ENCODE measurements at places on chromosomes 1 and 21.

- DNase-seq: no peak
Measured at GRCh38 chr1:244273845-244274619, 177.7 kb downstream of the ADSS2 start.

DNA sequence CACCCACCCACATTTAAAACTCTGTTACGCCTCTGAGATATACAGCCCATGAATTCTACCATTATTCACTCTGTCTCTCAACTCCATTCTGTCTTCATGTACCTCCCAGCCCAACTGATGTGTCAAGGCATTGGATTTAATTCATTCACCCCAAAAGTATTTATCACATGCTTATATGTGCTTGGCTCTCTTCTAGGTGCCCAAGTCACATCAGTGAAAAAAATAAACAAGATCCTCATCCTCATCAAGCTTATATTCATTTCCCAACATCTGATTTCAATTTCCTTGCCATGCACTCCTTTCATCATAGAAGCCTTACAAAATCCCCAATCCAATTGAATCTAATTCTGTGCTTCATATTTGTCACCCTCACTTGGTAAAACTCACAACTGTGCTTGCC, 967.6 kb downstream of the LTN1 start:
- DNase-seq: no peak

DNA sequence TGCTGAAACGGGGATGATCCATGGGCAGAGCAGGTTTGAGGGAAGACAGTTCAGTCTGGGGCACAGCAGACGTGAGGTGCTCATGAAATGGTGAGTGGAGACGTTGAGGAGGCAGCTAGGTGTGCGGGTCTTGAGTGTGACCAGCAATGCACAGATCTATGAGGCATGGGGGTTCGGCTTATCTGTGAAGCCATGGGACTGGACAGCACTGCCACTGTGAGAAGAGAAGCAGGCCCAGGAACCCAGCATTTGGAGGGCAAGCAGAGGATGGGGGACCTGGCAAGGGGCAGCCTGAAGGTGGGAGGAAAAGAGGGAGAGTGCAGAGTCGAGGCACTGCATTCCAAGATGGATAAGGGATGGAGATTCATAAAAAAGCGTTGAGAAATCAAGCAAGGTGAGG, 8.0 kb downstream of the CSF1 start:
- no peak for DNase-seq

DNA sequence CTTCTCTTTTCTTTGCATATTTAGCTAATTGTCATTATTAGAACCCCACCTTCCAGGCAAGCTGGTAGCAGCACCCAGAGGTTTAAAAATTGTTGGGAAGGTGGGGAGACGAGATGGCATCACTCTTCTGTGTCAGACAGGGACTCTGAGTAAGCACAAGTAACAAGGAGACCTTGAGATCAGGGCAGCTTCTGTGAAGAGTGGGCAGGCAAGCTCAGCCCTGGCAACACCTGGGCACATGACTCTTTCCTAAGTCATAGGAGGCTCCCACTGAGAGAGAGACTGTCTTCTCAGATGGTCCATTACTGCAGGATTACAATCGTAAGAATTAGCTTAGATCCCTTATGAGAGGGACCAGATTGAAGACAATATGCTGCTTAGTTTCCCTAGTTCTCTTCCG, 183.5 kb downstream of the BRINP2 start:
- DNase-seq: no peak

- no peak for DNase-seq
Measured at GRCh38 chr1:211092955-211093354, 41.0 kb downstream of the KCNH1 start.

DNA sequence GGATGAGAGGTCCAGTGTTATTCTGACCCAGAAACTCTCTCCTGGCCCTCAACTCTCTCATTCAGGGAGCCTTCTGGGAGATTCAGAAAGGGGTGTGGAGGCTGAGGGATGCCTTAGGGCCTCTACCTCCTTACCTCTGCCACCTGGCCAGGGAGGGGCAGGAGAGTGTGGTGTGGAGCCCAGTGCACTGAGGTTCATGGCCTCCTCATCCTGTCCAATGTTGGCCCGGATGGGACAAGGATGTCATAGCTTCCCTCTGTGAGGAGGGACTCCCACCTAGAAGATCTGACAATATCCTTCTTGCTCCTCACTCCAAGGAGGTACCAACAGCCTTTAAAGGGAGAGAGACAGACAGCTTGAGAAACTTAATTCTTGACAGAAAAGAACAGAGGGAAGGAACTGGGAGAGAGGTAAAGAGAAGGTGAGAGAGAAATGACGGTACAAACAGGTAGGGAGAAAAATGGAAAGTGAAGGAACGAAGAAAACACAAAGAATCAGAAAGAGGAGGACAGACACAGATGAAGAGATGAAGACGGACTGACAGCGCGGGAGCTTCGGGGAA, 779 bp downstream of the BEND5 start:
- DNase-seq: no peak

- DNase-seq: no peak
Measured at GRCh38 chr1:204769997-204770396, 84.5 kb upstream of the LRRN2 start.

DNA sequence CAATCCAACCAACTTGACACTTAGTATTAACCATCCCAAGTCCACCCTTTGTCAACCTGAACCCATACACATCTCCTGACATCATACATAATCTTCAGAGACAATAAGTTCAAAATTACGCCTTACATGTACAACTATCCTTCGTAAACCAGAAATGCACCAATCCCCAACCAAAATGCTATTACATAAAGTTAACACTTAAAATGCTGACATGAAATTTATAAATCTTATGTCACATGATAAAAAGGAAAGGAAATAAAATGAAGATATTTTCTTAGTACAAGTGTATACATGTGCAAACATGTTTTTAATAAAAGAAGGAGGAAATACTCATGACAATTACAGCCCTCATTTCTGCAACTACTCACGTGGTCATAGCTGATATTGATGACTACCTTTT, 95.0 kb downstream of the FCRL5 start:
- no peak for DNase-seq

GRCh38 chr1:67791261-67791660, 42.0 kb downstream of the GNG12 start:
- no peak for DNase-seq

GRCh38 chr21:25081096-25081495, 526.2 kb downstream of the MRPL39 start:
- DNase-seq: no peak

DNA sequence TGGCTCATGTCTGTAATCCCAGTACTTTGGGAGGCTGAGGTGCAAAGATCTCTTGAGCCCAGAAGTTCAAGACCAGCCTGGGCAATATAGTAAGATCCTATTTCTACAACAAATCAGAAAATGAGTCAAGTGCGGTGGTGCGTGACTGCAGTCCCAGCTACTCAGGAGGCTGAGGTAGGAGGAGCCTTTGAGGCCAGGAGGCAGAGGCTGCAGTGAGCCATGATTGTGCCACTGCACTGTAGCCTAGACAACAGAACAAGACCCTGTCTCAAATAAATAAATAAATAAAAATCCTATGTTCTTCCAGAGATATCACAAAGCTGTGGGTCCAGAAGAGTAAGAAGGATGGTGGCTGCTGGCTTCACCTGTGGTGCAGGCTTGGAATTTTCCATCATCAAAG, 22.1 kb downstream of the CDA start:
- DNase-seq: no peak

DNA sequence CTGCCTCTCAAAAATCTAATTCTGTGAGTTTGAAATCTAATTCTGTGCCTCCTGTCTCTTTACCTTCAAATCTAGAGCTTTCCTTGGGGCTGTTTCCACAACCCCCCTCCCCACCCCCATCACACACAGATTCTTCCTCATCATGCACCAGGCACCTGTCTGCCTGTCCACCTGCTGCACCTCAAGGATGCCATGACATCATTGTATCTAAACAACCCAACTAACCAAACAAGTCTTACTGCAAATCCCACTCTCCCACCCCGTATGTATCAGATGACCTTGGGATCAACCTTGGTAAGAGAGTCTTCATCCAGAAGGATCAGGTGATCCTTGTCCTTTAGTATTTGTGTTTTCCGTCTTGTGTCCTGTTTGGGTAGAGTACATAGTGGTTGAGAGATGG, 102.7 kb upstream of the SIM2 start:
- DNase-seq: no peak

GRCh38 chr1:71047635-71048607, at the start of gene PTGER3:
PTGER3 (minus strand) TSS chr1:71047816; CDS start chr1:71047577, 239 bp downstream.
- DNase-seq: no peak

DNA sequence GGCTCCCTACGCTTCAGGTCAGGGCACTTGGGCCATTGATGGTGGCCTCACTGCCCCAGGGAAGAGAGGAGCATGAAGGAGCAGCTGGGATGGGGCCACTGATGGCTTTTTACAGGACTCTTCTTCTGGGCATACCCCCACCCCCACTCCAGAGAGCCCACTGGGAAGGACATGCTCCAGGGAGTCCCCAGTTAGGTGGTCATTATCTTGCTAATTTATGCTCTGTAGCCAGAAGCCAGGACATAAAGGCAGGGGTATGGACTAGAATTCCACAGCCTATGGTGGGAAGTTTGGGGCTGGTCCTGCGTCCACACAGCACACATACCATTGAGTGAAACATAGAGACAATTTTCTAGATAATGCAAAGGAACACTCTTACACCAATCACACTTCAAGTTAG, 8.8 kb upstream of the GRIK3 start:
- DNase-seq: no peak

DNA sequence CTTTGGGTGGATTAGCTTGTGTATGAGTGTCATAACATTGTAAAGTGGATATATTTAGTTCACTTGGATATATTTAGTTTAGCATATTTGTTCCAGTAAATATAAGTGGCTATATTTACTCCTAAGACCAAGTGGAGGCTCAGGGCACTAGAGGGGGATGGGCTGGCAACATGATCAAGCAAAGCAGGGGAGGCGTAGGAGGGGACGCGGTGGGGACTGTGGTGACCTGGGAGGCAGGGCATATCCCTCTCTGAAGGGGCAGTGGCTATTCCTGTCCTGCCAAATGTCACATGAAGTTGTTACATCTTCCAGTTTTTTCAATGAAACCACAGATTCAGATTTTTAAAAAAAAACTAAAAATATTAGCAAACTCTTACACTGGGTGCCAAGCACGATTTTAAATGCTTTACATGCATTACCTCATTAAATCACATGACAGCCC, 51.9 kb upstream of the EDN2 start:
- DNase-seq: no peak

DNA sequence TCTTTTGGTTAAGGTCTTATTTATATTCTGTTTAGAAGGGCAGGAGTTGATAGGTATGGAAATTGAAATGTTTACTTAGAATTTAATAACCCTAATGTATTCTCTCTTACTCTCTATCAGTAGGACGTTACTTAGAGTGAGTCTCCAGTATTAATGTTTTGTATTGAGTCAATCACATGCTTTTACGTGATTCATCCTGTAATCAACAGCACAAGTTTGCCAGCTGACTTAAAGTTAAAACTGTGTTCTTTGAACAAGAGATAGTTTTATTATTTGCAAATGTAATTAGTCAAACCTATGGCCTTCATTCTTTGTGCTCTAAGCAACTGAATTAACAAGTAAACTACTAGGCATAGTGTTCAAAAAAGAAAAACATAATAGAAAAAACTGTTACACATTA, 57.3 kb downstream of the PKN2 start:
- DNase-seq: no peak

DNA sequence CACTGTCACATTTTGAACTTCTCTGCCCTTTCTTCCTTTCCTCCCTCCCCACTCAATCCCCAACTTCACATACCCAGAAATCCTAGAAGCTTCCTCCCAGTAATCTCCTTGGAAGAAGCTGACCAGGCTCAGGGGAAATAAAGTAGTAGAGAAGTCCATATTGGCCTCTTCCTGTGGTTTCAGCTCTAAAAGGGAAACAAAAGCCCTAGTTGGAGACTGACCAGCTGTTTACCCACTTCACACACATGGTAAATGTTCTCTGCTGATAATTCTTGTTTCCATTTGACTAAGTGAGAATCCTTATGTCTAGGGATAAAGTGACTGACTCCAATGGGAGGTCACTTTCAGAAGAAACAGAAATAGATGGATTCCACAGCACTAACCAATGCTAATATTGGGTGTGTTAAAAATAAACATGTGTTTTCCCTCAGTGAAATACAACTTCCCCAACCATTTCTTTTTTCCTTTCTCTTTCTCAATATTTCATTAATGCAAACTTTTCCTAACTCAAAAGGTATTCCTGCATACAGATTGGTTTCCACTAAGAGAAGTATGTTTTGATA, 178.9 kb upstream of the DPT start:
- DNase-seq: no peak

DNA sequence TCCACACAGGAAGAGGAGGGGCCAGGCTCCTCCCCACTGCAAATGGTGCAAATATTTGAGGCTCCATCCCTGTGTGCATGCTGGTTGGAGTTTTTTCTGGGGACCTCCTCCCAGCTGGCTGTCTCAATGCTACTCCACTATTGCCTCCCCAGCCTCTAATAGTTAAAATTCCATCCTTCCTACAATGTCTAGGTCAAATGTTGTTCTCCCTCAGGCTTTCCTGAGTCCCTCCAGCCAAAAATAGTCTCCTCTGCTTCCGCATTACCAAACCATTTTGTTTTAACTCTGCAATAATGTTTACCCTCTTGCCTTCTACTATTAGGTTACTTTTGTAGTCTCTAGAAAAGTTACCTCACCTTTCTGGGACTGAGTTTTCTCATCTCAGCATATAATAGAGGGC, 29.6 kb upstream of the FMO1 start:
- no peak for DNase-seq

GRCh38 chr1:26302733-26303405, 3.6 kb downstream of the UBXN11 start:
- DNase-seq: no peak

GRCh38 chr1:112444269-112444668, 48.3 kb downstream of the CTTNBP2NL start:
- no peak for DNase-seq

DNA sequence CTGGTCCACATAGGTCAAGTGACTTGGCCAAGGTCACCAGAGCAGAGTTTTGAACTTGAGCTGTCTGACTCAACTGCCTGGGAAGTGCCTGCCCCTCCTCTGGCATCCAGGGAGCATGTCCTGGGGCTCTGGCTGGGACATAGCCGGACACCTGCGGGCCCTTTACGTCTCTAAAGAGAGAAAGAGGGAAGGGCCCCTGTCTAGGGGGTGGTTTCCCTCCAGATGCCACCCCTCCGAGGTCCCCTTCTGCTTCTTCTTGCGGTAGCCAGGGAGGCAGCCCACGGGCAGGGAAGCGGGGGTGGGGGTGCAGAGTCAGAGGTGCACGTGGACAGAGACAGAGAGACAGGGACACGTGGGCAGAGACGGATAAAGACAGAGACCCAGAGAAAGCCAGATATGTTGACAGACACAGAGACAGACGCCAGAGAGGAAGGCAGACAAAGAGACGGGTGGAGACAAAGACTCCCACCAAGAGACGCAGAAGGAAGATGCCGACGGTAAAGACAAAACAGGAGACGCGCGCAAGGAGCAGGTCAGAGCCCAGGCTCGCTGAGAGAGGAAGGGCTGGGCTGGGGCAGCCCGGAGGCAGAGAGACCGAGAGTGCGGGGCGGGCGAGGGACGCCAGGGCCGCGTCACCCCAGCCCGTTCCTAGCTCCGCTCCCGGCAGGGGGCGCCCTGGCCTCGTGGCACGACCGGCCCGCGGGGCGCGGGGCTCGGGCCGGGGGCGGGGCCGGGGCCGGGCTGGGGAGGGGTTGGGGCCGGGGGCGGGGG, 458 bp upstream of the ALPL start:
- peak; percentile 7 for DNase-seq

GRCh38 chr1:117605164-117605773, 579 bp upstream of the TENT5C start:
- peak; percentile 42 for DNase-seq

GRCh38 chr1:21830792-21831453, 18.9 kb downstream of the LDLRAD2 start:
- no peak for DNase-seq

GRCh38 chr1:103497404-103497803, 28.1 kb upstream of the RNPC3 start:
- no peak for DNase-seq

All from stimulated activated CD4-positive, alpha-beta T cell treated with anti-CD3 and anti-CD28 coated beads, TNF-alpha, amount 100 ng/mL, for 1 hour (primary cell).